ENCODE measurements at places on chromosomes 5 and 9. TPM values are rescaled to one million over a fixed set of nuclear protein-coding genes. Genes with fewer than 3 reads are reported as not detected.
A peak's percentile ranks its signal among the peaks of the same experiment; 100 is the strongest.

- H3K27me3 ChIP-seq, result no peaks in the 10 kb centered on the region
- H3K36me3 ChIP-seq, result no peaks in the 10 kb centered on the region
- no peak overlapping the region for H3K27ac ChIP-seq
- no peak for DNase-seq
- H3K4me1 ChIP-seq, result no peaks in the 10 kb centered on the region
Measured at GRCh38 chr9:109555215-109555614, 57.1 kb upstream of the PTPN3 start.

CCNJL gene
- total RNA-seq, result 14.2 TPM

DNA sequence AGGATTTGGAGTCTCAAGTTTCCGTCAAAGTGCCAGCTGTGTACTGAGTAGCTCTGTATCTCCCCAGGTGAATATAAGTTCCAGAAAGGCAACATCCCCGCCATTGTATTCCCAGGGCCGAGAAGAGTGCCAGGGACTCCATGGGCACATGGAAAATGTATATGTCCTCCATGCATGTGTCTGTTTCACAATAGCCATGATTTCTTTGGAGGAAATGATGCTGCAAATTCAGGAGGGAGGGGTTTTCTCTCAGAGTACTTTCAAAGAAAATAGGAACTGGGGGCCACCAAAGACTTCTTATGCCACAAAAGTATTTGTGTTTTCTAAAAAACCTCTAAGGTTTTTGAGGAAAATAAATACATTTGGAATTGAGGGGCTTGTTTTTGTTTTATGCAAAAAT is 524.6 kb downstream of the BNC2 start:
- H3K27me3 ChIP-seq, result no peaks in the 10 kb centered on the region
- no peak overlapping the region for H3K4me3 ChIP-seq
- H3K27ac ChIP-seq, result no peak overlapping the region

- peak; percentile 69 for DNase-seq
- H3K4me3 ChIP-seq, result no peak overlapping the region
- H3K27me3 ChIP-seq, result no peaks in the 10 kb centered on the region
- H3K27ac ChIP-seq, result peak overlapping the region; percentile 55
Measured at GRCh38 chr5:43305948-43306565, 7.2 kb downstream of the HMGCS1 start.

ARID3C gene
- total RNA-seq, result 0.27 TPM

DNA sequence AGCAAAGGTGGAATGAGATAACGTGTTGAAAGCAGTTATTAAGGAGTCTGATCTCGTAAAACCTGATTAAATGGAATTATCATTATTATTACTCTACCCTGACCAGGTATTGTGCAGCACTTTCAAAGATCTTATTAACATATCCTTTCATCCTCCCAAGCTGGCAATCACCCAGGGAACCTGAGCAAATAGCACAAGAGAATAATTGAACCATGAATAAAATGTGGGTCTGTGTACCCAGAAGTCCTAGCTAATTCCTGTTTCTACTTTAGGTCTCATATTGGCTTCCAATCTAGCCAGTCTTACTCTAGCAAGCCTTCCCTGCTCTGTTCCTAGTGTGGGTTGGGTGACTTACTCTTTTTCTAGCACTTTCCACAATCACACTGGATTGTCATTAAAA is 162.2 kb upstream of the STK32A start:
- no peak overlapping the region for H3K27ac ChIP-seq
- H3K4me3 ChIP-seq, result no peak overlapping the region
- H3K27me3 ChIP-seq, result no peaks in the 10 kb centered on the region
- DNase-seq, result no peak
- no peaks in the 10 kb centered on the region for H3K4me1 ChIP-seq
- no peaks in the 10 kb centered on the region for H3K36me3 ChIP-seq

All from cardiac muscle cell (in vitro differentiated cells and primary cell).